ENCODE measurements at places on chromosomes 3 and 15.
A peak's percentile ranks its signal among the peaks of the same experiment; 100 is the strongest.

DNA sequence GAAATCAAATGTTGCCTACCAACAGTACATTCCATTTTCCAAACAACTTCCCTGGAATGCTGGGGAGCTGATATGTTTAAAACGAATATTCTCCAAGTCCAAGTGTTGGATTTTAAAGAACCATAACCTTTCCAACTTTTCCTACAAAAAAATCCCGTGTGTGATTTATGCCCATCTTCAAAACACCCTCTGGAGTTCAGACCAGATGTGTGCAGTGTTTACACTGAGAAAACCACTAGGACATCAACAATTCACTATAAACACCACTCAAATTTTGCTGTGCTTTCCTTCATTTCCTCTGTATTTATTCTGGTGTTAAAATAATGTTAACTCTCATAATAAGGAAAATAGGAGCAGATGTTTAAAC is 2.4 kb downstream of the VGLL4 start:
- no peak for DNase-seq

DNA sequence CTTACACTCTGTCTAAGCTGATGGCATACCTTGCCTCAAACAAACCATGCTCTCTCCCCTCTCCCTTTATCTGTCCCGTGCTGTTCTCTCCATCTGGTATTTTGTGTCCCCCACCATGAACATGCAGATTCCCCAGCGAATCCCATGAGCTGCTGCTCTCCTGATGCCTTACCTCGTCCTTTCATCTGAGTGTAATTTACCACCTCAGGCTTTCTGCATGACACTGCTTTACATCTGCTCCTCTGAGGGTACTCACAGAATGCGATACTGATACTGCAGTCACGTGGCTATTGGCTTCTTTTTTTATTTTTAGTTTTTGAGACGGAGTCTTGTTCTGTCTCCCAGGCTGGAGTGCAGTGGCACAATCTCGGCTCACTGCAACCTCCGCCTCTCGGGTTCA is 341.7 kb downstream of the PTPRG start:
- no peak for DNase-seq

GRCh38 chr15:76147906-76148570 is 88.3 kb downstream of the TMEM266 start:
- DNase-seq: peak; percentile 76

GRCh38 chr15:60172143-60172542 is 168.0 kb downstream of the FOXB1 start:
- DNase-seq: no peak

GRCh38 chr15:64536244-64536836 is 76.0 kb downstream of the ZNF609 start:
- no peak for DNase-seq

GRCh38 chr15:83310521-83311456 is 26.3 kb upstream of the BNC1 start:
- no peak for DNase-seq

- DNase-seq: no peak
Measured at GRCh38 chr3:194034346-194035336, 101.3 kb upstream of the HES1 start.

DNA sequence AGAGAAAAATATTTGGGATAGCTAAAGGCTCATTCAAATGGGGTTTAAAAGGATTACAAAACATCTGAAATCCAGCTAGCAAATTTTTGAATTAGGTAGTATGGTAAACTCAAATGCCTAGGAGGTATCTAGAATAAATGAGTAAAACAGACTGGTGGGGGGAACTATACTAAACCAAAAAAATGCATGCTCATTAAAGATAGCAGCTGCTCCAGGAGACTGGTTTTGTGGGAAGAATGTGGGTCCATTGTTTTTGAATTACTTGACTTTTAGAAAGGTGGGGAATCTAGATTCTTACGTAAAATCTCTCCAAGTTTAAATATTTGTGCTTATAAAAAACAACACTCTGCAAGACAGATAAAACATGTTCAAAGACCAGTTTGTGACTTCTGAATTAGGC is 73.8 kb downstream of the LEKR1 start:
- no peak for DNase-seq

- no peak for DNase-seq
Measured at GRCh38 chr15:58423831-58424608, 7.8 kb upstream of the LIPC start.

- no peak for DNase-seq
Measured at GRCh38 chr3:179421500-179421899, 29.8 kb downstream of the GNB4 start.

DNA sequence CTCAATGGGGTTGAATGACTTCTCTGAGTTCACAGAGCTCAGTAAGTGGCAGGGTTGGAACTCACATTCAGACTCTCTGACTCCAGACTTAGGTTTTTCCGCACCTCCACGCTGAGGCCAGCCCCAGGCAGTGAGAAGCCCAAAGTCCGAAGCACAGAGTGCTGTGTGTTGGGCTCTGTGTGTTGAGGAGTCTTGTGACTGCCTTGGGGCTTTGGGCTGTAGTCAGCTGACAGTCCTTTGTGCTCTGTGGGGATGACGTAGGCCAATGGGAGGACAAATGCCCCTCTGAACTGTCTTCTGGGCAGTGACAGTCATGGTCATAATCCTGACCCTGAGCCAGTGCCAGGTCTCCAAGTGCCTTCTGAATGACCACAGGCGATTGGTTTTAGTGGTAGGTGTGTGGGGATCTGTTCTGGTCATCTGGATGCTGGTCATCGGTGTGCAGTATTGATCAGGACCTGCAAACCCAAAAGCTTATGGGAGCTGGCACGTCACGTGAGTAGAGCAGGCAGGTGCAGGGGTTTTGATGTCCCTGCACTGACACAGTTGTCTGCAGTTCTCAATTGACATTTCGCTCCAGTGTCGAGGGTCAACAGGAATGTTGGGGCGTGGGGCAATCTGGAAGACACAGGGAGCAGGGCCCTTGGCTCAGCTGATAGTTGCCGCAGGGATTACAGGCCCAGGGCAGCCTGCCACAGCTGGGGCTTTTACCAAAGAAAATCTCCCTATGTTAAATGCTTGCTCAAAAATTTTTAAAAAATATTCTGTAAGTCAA is 45.3 kb downstream of the CAPN3 start:
- no peak for DNase-seq

- DNase-seq: no peak
Measured at GRCh38 chr3:152093901-152094300, 174.8 kb upstream of the MBNL1 start.

DNA sequence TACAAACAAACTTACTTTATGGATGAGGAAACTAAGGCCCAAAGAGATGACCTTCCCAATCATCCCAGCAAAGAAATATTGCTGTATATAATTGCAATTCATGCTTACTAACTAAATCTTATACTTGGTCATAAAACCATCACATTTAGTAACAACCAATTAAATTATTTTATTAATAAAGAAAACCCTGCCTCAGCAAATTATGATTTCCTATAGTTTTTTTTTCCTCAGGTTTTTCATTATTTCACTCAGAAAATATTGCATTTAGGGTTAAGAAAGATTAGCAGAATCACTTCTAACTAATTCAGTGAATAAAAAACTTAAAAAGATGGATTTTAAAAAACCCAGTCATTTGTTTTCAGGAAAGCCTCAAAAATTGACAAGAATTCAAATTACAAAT is 86.5 kb upstream of the GADL1 start:
- DNase-seq: no peak

DNA sequence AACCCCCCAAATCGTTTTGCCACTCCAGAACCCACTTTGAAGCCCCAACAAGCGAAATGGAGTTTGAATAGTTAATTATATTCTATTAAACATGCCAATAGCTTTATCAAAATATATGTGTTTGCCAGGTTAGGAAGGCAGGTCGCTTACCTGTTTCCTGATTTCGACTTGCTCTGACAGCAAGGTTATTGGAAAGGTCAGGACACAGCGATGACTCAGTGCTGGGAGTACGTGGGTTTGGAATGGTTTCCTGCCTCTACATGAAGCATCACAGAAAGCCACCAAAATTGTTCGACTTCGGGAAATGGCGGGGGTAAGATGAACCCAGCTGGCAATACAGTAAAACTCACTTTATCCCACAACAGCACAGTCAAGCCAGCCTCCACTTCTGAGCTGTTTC is 135.6 kb upstream of the ABI3BP start:
- no peak for DNase-seq
